ENCODE measurements at places on chromosomes 6 and 20. TPM values are rescaled to one million over a fixed set of nuclear protein-coding genes. Genes with fewer than 3 reads are reported as not detected.

The DCDC2 gene
- polyA plus RNA-seq, result not detected

The SLC12A5 gene
- 0.55 TPM for polyA plus RNA-seq

The C20orf202 gene
- not detected for polyA plus RNA-seq

The SYTL3 gene
- 3.8 TPM for polyA plus RNA-seq

The FOXA2 gene
- polyA plus RNA-seq, result not detected

The GABRR1 gene
- not detected for polyA plus RNA-seq

The WDR27 gene
- polyA plus RNA-seq, result 5.4 TPM

- DNase-seq, result no peak
- no peak overlapping the region for H3K27ac ChIP-seq
- no peaks in the 10 kb centered on the region for H3K4me1 ChIP-seq
- no peak overlapping the region for H3K4me3 ChIP-seq
These were observed 17.4 kb downstream of the SCML4 start for GRCh38 chr6:107806691-107807090.

GRCh38 chr6:97501853-97502252 is 218.8 kb upstream of the MMS22L start:
- H3K27ac ChIP-seq, result no peak overlapping the region
- no peaks in the 10 kb centered on the region for H3K36me3 ChIP-seq
- no peak overlapping the region for H3K4me3 ChIP-seq
- peak; percentile 2 for DNase-seq
- peaks cover 10% of the 10 kb centered on the region for H3K27me3 ChIP-seq

DNA sequence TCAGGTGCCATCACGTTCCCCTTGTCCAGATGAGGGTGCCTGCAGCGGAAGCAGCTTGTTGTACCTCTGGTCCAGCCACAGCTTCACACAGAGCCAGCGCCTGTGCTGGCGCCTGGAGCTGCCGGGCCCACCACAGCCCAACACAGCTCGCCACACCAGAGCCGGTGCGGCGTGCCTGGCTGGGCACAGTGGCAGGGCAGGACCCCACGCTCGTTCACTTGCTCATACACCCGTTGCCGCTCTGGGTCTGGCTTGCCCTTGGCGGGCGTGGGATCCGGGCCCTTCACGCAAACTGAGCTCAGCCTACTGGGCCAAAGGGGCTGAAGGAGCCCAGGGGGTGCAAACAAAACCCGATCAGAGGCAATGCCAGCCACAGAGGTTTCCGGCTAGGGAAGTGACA is 492.5 kb upstream of the MANEA start:
- DNase-seq, result no peak
- no peak overlapping the region for H3K27ac ChIP-seq
- no peaks in the 10 kb centered on the region for H3K27me3 ChIP-seq
- no peak overlapping the region for H3K4me3 ChIP-seq
- peaks cover 8% of the 10 kb centered on the region for H3K4me1 ChIP-seq

DNA sequence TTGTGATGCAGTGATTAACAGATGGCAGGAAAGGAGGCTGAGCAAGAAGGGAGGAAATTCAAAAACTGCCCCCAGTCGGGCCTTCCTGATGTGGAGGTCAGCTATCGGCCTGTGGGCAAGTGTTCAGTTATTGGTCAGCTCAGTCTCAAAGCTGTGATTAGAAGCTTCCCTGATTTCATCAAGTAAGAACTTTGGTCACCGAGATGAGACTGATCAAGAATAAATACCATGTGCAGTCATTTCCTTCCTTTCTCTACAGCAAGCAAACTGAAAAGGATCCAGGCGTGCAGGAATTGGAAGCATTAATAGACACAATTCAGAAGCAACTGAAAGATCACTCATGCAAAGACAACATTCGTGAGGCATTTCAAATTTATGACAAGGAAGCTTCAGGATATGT is 69.7 kb downstream of the EFHC1 start:
- H3K27me3 ChIP-seq, result no peaks in the 10 kb centered on the region
- H3K36me3 ChIP-seq, result peaks cover 2% of the 10 kb centered on the region
- no peak overlapping the region for H3K4me3 ChIP-seq
- peaks cover 34% of the 10 kb centered on the region for H3K4me1 ChIP-seq
- no peak for DNase-seq

DNA sequence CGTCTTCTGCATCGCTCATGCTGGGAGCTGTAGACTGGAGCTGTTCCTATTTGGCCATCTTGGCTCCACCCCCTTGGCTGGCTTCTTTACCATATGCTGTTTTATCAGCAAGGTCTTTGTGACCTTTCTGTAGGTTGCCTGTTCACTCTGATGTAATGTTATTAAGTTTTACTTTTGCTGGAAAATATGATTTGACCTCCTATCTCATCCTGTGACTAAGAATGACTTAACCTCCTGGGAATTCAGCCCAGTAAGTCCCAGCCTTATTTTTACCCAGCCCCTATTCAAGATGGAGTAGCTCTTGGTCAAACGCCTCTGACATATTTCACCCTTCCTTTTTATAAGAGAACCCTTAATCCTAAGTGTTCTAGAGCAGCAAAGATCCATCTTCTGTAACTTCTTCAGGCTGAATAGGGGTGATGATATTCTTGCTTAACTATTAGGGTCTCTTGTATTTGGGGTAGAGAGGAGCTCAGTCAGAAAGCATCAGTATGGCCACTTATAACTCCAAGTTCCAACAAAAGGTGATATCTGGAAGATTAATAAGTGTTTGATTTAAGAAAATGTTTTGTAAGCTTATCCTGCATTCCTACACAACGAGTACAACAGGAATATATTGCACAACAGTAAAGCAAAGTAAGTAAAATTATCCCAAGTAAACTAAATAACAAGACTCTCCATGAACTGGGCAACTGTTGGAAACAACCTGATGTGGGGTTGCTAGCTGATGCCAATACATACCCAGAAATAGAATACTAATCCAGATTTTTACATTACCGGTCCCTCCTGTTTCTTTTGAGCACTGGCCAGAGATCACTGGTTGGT is 23.1 kb upstream of the HMGN3 start:
- peak overlapping the region; percentile 81 for H3K27ac ChIP-seq
- H3K27me3 ChIP-seq, result no peaks in the 10 kb centered on the region
- no peaks in the 10 kb centered on the region for H3K36me3 ChIP-seq
- peaks cover 7% of the 10 kb centered on the region for H3K4me1 ChIP-seq

DNA sequence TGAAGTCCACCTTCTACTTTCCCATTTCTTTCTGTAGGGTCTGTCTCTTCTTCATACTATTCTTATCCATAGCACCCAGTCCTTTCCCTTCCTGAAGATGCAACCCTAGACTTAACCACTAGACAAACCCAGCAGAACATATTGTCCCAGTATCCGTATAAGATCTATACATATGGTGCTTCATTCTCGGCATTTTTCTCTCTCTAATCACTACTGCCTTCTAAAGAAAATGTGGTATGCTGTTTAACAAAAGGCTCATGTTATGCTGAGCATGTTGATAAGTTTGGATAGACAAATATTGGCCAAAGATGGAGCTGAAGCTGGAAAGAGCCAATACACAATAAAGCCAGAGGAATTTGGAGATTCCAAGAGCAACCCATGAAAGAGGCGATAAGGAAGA is 212.6 kb downstream of the MAFB start:
- H3K4me1 ChIP-seq, result peaks cover 14% of the 10 kb centered on the region
- no peaks in the 10 kb centered on the region for H3K36me3 ChIP-seq
- H3K27me3 ChIP-seq, result no peaks in the 10 kb centered on the region

DNA sequence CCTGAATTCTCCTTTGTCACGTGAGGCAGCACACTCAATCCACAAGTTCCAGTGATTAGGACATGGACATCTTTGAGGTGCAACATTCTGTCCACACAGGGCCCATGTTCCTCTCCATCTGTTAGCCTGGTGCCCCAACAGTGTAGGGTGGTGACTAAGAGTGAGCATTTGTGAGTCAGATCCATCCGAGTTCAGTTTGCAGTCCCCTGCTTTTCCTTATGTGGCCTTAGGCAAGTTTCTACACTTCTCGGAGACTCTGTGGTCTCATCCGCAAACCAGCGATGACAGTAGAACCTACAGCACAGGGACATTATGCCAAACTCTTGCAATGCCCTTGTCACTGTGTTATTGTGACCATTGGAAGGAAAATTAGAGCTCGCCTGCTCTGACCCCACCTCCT is 178.7 kb upstream of the CDH4 start:
- no peak overlapping the region for H3K27ac ChIP-seq
- H3K27me3 ChIP-seq, result no peaks in the 10 kb centered on the region
- DNase-seq, result peak; percentile 12
- no peak overlapping the region for H3K4me3 ChIP-seq

- no peaks in the 10 kb centered on the region for H3K36me3 ChIP-seq
- peak; percentile 93 for DNase-seq
- H3K4me1 ChIP-seq, result peaks cover 47% of the 10 kb centered on the region
- H3K27me3 ChIP-seq, result no peaks in the 10 kb centered on the region
These were observed 17.8 kb downstream of the LRP11 start for GRCh38 chr6:149846321-149846720.

DNA sequence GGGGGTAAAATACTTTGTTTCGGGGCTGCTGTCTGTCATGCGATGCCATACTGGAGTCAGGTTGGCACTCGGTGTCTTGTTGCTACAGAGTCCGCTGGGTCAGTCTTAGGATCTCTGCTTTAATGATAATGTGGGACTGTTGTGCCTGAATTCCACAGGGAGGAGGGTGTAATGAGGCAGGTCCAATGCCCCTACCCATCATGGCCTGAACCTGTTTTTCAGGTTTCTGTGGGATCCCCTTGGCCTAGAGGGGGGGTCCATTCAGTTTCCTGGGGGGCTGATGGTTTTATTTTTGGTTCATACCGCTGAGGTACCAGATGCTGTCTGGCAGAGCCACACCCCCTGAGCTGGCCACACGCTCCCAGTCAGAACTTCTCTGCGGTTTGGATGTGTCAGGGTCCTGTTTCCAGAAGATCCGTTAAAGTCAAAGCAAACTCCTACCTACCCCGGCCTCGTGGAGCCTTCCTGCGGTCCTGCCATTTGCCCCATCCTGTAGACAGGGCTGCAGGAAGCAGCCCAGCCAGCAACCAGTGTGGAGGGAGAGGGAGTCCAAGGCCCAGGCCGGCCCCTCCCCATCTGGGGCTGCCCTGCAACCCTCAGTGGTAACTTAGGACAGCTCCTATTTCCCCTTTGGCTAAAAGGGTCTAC is 69.7 kb downstream of the TCP11 start:
- H3K4me3 ChIP-seq, result no peak overlapping the region
- no peaks in the 10 kb centered on the region for H3K4me1 ChIP-seq
- peak; percentile 55 for DNase-seq
- H3K27me3 ChIP-seq, result no peaks in the 10 kb centered on the region

GRCh38 chr6:31114970-31115849 is 610 bp downstream of the PSORS1C1 start:
- DNase-seq, result peak; percentile 84
- peaks cover 7% of the 10 kb centered on the region for H3K27me3 ChIP-seq
- peaks cover 28% of the 10 kb centered on the region for H3K4me1 ChIP-seq
- H3K36me3 ChIP-seq, result no peaks in the 10 kb centered on the region

GRCh38 chr20:46255440-46256104 is 52.7 kb downstream of the CDH22 start:
- H3K36me3 ChIP-seq, result no peaks in the 10 kb centered on the region
- peaks cover 34% of the 10 kb centered on the region for H3K27me3 ChIP-seq
- H3K4me3 ChIP-seq, result no peak overlapping the region
- no peaks in the 10 kb centered on the region for H3K4me1 ChIP-seq
- no peak overlapping the region for H3K27ac ChIP-seq
- DNase-seq, result no peak

- no peak overlapping the region for H3K4me3 ChIP-seq
- H3K27ac ChIP-seq, result no peak overlapping the region
- H3K27me3 ChIP-seq, result no peaks in the 10 kb centered on the region
- no peaks in the 10 kb centered on the region for H3K4me1 ChIP-seq
These were observed 44.7 kb downstream of the SOBP start for GRCh38 chr6:107534571-107535141.
